ENCODE measurements at places on chromosomes 11 and 22.

DNA sequence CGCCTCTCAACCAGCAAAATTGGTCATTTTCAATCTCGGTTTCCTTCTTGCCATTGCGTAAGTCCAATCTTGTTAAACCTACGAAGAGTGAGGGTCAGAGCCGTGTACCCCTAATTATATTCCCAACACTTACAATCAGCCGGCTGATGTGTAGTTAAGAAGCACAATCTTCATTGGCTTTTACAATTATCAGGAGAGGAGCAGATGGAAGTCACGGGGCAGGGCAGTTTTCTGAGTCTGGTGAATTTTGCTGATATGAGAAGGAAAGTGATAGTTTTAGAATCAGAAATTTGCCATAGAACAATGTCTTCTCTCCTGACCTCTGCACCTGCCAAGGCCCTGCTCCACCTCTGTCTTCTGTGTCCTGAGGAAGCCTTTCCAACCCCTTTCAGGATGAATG, 35.0 kb upstream of the ATXN10 start:
- no peak for DNase-seq

GRCh38 chr22:37079158-37079557, 27.6 kb downstream of the KCTD17 start:
- no peak for DNase-seq

- no peak for DNase-seq
These were observed at the start of gene C1QTNF6 for GRCh38 chr22:37187891-37188761. C1QTNF6 (minus strand) TSS chr22:37188247; CDS start chr22:37188213, 34 bp downstream.

GRCh38 chr11:130181295-130182272, 22.0 kb downstream of the ST14 start:
- DNase-seq, result no peak

DNA sequence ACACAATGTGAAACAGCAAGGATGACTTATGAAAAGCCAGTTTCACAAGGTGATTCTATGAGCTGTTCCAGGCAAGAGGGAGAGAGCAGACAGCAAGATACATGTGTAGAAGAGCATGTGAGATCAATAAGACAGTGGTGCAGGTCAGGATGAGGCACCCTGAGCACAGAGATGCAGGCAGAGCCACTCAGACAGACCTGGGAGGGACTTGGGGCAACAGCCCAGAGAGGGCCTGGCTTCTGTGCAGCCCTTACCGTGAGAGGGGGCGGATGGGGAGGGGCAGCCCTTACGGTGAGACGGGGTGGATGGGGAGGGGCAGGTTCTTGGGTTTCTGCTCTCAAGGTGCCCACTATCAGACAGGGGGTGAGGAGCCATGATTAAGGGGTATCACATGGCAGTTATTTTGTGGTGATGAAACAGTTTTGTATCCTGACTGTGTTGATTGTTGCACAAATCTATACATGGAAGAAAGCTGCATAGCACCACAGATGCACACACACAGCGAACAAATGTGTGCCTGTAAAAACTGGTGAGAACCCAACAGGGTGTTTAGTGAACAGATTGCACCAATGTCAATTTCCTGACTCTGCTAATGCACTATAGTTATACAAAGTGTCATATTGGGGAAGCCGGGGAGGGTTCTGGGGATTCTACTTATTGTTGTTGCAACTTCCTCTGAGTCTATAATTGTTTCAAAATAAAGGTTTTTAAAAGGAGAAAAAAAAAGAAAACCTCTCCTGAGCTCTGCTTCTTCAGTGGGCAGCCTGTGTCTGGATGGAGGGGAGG, 5.2 kb upstream of the C22orf42 start:
- DNase-seq, result no peak

DNA sequence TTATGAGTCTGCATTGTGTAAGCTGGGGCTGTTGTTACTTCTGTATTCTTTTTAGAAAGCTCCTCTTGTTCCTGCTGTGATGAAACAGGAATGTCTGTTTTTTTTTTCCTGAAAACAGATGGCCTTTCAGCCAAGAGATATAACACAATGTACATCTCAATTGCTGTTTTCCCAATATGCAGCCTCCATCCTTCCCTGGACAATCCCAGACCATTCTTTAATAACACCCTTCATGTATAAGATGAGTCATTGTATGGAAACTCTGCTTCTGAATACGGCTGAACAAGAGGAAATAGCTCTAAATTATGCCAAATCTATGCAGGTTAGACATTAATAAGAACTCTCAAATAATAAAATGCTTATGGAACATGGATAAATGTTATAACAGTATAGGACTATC, 60.2 kb upstream of the LRRC4C start:
- no peak for DNase-seq

GRCh38 chr22:42837556-42837955, 19.5 kb downstream of the ARFGAP3 start:
- DNase-seq, result no peak

DNA sequence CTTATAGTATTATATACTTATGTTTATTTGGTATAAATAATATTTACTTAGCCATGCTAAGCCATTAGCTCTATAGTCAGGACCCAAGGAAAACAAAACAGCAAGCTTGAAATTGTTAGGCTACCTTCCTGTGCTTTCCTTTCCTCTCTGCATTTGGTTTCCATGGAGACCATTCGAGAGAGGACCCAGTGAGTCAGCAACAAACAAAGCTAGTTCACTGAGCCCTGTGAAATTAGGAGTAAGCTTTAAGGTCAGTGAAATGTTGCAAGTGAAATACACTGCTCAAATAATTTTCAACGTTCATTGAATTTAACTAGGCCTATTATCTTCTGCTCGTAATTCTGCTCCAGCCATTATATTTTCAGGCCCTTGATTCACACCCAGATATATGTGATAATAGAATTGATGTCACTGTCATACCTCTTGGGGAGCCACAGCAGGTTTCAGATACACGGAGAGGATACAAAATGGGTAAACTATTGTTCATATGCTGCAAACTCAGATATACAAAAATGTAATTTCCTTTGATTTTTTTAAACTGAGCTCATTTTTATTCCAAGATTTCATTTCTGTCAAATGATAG, 9.1 kb upstream of the OR10D3 start:
- no peak for DNase-seq

DNA sequence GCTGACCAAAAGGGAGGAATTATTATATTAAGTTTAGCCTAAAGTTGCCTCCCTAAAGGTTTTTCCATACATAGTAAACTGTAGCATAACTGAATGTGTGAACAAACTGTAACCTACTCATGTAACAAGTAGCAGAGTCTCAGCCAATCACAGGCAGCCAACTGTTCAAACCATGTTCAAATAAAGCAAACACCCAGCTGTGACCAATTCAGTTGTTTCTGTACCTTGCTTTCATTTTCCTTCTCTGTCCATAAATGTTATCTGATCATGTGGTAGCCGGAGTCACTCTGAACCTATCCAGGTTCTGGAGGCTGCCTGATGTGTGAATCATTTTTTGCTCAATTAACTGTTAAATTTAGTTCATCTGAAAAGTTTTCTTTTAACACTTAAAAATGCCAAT, 373.5 kb downstream of the GUCY1A2 start:
- DNase-seq, result no peak

DNA sequence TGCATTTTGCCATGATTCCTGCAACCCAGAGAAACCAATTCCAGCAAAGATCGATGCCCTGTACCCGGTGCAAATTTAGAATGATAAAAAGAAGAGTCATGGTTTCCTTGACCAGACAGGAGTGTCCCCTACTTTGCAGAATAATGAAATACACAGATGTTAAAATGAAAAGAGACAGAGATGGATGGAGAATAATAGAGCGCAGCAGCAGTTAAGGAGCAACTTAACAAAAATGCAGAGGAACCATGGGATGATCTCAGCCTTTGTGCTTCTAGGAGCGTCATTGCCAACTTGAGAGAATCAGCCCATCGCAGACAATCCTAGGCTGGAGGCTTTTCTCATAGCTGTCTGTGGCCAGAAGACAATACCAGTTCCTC, 127.1 kb downstream of the LDLRAD3 start:
- DNase-seq, result no peak

GRCh38 chr22:33012833-33013450, 45.2 kb downstream of the SYN3 start:
- DNase-seq, result no peak

DNA sequence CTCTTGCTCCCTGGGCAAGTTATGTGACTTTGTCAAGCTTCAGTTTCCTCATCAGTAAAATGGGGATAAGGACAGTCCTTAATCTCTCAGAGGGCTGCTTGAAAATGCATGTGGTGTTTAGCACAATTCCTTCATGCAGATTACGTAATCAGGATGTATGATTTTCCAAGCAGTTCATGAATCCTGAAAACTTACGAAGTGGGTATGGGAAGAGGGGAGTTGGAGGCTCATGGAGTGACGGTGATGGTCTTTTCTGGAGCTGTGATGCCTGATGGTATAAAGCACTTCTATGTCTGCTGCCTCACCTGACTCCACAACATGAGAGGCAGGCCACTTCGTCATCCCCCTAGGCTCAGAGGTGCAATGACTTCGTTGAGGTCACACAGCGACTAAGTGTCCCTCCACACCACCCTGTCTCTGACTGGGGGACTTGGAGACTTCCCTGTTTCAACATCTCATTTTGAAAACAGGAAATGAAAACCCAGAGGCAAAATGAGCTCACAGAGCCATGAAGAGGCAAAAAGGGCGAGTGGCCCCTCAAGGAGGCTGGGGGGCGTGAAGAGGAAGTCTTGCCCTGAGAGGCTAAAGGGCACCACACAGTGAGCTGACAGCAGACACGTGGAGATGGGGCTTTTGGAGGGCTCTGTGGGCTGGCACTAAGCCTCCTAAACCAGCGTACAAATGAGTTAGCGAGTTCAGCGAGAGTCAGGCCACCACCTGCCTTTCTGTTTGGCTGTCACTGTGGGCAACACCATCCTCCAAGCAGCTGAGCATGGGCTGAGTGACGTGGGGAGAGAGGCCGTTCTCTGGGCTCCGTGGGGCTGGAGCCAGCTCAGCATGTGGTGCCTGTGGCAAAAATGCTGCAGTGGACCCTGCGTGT, 10.1 kb downstream of the MCM5 start:
- peak; percentile 29 for DNase-seq

GRCh38 chr11:67264877-67265632, 1.2 kb upstream of the GRK2 start:
- no peak for DNase-seq

DNA sequence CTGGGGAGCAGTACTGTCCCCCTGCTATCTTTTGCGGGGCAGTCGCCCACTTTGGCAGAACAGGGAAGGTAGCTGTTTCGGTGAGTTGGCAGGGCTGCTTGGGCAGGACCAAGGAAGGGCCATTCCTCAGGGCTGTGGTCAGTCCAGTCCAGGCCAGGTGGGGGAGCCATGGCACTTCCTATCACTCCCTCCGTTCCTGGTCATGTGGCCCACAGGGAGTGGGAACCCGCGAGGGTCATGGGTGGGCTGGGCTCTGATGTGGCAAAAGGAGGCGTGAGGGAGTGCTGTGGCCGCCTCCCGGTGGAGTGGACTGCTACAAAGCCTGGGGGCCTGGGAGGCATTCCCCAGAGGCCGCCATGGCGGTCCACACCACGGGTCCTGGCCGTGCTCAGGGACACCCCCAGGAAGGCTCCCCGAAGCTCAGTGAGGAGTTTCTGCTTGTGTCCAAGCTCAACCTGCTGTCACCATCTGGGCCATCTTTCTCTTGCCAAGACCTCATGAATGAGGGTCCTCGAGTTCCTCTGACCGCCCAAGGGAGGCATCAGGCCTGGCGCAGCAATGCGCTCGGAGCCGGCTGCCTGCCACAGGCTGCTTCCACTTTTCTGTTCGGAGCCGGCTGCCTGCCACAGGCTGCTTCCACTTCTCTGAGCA, 11.9 kb downstream of the CHID1 start:
- DNase-seq, result no peak

Measured in hypothalamus (tissue), 51 donors.